SHP77 treated with DMSO at 0.1 percent for 48 hours (cell line): ENCODE measurements at places on chromosomes 3 and 15.
A peak's percentile ranks its signal among the peaks of the same experiment; 100 is the strongest.

DNA sequence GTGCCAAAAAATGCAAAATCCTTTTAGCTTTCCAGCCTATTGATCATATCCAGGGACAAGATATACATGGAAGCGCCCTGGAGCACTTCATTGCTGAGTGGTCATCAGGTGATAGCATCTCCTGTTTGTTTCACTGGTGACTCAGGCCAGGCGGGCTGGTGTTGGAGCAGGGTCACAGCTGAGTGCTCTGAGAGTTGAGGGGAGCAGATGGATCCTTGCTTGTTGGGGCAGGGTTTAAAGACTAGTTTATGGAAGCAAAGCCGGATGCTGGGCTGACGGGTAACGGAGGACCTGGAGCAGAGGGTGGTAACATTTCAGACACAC, 405.0 kb upstream of the TPM1 start:
- no peak for DNase-seq

DNA sequence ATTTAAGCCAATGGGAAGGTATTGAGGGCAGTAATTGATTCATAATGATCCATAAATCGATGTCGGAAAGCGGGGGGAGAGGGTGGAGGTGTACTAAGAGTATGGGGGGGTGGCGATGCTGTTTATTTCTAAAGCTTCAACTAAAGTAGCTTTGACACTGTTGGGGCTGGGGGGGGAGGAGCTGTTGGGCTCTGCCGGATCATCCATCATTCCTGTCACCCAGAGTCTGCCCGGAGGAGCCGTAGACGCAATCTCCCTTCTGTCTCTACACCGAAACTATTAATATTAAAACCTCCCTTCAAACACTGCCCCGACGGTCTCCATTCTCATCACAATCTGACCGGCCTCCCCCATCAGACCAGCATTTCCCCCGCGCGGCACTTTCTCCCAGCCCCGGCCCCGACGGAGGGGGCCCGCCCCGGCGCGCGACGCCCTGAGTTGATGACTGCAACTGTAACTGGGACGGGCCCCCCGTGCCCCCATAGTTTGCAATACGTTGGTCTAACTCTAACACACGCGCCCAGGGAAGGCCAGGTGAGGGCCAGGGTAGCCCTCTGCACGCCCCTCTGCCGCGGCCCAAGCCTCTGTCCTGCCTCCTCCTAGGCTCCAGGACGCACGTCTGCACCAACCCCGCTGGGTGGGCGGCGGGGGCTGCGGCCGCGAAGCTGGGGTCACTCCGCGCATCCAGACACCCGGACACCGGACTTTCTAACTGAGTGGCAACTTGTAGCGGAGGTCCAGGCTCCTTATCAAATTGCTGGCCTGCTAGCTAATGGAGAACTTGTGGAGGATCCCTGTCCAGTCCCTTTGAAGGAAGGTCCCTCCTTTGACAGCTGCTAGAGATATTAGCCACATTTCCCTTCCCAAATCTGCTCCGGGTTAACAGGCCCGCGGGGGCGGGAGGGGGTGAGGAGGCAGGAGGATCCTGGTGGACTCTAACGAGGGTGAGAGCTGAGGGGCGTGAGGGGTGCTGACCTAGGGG, 212.0 kb downstream of the MEIS2 start:
- no peak for DNase-seq

DNA sequence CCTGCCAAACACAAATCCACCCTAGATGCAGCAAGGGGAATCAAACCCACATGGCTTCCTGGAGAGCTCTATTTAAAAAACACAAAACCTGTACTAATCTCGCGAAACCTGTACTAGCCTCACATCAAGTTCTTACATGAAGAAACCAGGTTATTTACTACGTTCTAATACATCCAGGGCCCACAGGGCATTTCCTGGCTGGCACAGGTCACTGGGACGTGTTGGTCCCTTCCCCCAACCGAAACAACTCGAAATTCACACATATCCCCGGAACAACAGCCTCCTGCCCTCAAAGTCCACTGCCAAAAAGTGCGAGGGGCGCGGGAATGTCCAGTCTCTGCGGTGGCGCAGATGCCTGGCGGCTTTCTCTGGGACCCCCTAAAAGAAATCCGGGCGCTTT, 955 bp downstream of the CDCP1 start:
- no peak for DNase-seq

GRCh38 chr15:95897651-95898050, 432.8 kb upstream of the NR2F2 start:
- DNase-seq: no peak

- no peak for DNase-seq
Observed at GRCh38 chr3:109784852-109785631, 447.7 kb upstream of the DPPA4 start.

DNA sequence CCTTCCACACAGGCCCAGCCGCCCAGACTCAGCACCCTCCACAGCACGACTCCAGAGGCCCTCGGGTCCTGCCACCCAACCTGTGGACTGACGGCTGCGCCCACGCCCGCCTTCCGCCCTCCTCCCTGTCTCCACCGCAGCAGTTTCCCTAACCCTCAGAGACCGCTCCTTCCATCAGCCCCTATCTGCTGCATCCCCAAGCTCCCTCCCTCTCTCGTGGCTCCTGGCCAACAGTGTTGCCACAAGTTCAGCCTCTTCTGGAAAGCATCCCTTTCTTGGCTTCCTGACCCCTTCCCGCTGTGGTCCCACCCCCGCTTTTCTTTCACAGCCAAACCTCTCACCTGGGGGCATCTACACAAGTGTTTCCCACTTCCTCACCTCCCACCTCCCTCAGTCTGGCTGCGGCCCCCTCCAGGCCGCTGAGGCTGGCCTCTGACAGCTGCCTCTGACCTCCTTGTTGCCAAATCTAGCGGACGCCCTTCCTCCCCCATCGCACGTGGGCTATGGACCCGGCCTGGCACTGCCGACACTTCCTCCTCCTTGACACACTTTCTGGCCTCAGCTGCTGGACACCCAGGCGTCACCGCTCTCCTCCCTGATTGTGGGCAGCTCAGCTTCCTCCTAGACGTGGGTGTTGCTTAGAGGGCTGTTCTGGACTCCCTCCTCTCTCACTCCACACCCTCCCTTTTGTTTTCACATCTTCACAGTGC, 168.8 kb upstream of the TLE3 start:
- no peak for DNase-seq

- no peak for DNase-seq
Observed at GRCh38 chr15:52184721-52185120, 6.5 kb downstream of the GNB5 start.

GRCh38 chr3:193130576-193130975, 110.4 kb upstream of the PLAAT1 start:
- DNase-seq: no peak

DNA sequence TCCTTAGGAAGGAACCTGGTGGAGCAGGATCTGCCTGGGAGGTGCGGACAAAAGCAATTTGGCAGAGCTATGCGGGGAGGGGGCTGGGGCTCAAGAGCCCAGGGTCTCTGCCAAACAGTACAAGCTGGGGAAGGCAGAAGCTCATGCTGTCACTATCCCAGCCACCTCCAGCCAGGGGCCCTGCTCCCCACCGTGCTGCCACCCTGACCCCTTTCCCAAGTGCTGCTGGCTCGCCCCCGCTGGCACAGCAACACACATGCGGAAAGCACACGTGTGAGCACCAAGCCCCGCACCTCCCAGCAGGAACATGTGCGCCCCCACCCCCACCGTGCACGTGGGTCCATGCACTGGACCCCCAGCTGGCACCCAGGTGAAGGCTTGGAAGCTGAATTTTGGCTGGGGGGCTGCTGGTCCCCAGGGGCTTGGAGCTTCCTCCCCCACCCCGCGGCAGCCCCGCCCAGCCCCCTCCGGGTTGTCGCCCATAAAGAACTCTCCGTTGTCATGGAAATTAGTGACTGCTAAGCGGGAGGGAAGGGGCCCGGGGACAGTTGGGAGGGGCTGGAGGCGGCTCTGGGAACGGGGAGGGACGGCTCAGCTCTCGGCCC, 742 bp downstream of the CAMKV start:
- DNase-seq: no peak

DNA sequence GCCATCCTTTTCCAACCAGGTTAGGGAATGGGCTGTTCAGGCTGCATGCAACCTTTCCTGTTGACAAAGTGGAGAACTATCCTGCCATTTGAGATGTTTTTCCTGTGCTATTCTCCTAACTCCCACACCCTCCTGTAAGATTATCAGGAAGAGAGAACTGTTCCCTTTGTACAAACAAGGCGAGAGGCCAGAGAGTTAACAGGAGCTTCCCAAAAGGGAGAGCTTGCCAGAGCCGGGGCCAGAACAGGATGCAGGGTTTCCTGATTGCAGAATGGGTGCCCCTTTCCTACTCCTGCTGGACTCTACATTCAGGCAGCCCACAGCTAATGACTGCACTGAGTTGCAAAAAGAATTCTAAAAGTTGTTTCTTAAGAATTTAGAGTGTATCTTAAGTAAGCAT, 17.1 kb downstream of the PML start:
- DNase-seq: no peak

DNA sequence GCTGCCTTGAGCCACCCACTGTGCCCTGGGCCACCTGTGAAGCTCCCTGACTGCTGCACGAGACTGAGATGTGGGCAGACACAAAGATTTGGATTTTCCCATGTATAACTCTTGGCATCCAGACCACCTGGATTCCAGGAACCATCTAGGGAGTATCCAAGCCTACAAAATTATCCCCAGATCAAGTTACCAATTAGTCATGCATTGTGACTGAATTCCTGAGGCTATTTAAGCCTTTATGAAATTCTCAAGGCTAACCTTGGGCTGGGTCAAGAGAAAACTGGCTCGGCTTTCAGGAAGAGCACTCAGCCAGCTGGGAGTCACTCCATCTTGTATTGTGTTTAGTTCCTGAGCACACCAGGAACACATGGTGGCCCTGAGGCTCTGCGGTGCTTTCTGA, 13.3 kb upstream of the ATP13A5 start:
- DNase-seq: no peak

GRCh38 chr15:99409097-99409473, 156.7 kb upstream of the MEF2A start:
- DNase-seq: peak; percentile 31

GRCh38 chr3:193917158-193917557, 218.8 kb upstream of the HES1 start:
- DNase-seq: no peak

DNA sequence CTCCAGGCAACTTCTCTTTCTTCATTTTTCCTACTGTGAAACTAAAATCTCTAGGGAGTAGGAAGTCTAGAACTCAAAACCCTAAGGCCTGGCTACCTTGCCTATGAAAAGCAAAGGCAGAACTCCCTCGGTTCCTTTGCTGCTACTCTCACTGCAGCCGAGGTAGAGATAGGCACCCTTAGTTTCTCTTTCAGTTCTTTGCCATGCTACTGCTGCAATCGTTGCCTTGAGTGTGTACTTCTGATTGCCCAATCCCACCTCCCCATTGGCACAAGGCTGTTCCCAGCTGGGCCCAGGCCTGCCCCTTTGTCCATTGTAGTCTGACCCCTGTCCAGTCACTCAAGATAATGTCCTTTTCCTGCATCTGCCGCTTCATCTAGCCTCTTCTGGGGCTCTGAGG, 92.3 kb upstream of the MRPS22 start:
- DNase-seq: no peak

DNA sequence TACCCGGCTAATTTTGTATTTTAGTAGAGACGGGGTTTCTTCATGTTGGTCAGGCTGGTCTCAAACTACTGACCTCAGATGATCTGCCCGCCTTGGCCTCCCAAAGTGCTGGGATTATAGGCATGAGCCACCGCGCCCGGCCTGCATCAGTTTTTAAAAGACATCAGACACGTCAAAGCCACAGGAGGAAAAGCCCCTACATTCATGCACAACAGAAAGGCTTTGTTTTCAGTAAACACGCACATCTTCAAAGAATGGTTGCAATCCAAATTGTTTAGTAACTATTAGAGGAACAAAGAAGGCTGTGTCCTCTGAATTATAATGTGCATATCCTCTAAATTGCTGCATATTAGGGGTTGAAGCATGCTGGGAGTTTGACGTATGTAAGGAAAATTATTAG, 53.3 kb downstream of the BTD start:
- no peak for DNase-seq

GRCh38 chr3:15064299-15064834, 748 bp downstream of the MRPS25 start:
- no peak for DNase-seq

DNA sequence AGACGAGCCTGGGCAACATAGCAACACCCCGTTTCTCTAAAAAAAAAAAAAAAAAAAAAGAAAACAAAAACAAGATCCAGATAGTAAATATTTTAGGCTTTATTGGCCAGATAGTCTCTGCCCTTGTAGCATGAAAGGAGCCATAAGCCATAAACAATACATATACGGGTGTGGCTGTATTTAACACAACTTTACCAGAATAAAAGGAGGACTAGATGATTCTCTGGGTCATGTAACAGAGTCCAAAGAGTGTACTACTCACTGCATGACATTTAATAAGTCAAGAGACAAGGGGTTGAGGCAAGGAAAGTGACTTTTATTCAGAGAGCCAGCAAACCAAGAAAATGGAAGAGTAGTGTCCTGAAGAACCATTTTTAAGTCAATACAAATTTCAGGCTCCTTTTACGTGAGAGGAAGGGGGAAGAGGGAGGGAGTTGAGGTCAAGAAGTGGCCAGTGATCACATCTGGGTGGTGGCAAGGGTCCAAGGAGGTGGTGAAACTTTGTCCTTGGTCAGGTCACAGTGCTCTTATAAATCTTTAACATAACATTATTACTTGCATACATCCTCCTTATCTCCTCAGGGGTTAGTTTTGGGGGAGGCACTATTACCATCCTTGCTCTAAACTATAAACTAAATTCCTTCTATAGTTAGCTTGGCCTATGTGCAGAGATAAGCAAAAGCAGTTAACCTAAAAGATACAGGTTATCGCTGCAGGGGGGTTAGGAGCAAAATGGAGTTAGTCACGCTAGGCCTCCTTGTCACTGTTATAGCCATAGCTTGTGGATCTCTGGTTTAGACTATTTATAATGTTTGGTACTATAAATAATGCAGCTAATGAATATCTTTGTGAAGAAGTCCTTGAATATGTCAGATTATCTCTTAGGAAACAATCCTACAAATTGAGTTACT, 46.1 kb downstream of the METTL6 start:
- no peak for DNase-seq
